Stimulated activated CD8-positive, alpha-beta memory T cell treated with anti-CD3 and anti-CD28 coated beads, Interleukin-2, amount 100 ng/mL, for 48 hours (primary cell): ENCODE measurements at places on chromosomes 7 and 10.

GRCh38 chr10:120205368-120206018 lies 251.5 kb upstream of the PLPP4 start:
- DNase-seq: no peak

DNA sequence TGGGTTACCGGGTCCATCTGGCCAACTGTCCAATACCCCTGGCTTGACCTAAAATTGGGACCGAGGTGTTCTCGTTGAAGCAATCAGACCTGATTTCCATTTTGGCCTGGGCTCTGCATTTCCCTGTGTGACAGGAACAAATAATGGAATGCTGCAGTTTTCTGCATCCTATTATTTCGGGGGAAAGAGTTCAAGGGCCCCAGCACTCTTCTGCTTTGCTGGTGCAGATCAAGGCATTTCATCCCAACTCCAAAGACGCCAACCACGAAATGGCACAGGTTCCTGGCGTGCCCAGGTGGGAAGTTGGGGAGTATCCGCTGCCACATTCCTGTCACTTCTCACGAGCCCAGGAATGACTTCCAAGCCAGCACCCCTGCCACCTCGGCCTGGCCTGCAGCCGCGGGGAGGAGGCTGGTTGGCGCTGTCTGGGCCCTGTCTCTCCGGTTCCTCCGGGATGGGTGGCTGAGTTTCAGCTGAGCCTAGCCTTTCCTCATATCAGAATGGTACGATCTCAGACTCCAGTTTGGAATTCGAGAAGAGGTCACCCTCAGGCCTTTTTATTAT lies 56.5 kb downstream of the FAM171A1 start:
- no peak for DNase-seq

DNA sequence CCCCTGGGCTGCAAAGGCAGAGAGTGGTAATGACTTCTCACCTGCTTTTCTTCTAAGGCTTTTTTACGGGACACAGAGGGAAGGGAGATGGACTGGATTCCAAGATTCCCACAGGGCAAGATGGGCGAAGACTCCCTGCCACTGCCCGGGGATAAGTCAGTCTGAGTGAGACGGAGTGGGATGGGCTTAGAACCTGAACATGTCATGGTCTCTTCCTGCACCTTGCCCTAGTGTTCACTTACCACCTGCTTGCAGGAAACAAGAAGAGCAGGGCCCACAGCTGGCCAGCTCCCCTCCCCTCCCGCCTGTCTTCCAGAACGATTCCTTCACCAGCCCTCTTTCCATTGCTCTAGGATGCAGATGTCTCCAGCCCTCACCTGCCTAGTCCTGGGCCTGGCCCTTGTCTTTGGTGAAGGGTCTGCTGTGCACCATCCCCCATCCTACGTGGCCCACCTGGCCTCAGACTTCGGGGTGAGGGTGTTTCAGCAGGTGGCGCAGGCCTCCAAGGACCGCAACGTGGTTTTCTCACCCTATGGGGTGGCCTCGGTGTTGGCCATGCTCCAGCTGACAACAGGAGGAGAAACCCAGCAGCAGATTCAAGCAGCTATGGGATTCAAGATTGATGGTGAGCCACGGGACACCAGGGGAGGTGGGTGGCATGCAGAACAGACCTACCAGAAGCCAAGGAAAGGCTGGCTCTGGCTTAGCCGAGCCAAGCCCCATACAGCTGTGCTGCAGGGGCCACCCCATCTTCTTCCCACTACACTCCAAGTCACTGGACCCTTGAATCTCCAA lies 1.3 kb downstream of the SERPINE1 start:
- DNase-seq: no peak

DNA sequence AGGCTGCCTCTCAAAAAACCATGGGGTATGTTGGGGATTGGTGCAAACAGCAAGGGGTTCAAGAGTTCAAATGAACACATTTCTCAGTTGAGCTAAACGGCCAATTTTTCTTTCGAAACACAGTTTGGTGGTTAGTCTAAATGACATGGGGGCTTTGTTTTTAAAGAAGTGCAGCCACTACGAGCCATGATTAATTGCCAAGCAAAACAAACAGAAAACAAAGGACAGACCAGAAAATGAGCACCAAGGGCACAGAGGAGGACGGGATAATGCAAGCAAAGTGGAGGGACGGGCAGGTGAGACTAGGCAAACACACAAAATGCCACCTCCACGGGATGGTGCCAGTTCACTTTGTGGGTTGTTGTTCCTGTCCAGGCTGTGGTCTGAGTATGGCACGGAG lies 64.5 kb upstream of the PDLIM1 start:
- no peak for DNase-seq

DNA sequence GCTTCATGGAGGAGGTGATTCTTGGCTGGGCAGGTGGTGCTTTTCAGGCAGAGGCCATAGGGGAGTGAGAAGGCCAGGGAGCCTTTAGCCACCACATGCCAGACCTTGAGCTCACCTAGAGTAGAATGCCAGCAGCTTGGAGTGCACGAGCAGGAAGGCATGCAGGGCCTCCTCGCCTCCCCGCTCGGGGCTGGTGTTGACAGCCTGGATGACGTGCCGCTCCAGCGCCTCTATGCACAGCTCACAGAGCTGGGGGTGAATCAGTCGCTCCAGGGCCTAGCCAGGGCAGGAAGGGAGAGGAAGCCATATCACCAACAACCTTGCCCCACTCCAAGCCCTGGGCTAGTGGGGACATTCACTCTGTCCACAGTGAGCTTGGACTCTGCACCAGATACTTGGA lies 15.7 kb downstream of the HPS1 start:
- no peak for DNase-seq

- DNase-seq: no peak
Observed at GRCh38 chr7:157910446-157910845, 573.6 kb downstream of the DNAJB6 start.

DNA sequence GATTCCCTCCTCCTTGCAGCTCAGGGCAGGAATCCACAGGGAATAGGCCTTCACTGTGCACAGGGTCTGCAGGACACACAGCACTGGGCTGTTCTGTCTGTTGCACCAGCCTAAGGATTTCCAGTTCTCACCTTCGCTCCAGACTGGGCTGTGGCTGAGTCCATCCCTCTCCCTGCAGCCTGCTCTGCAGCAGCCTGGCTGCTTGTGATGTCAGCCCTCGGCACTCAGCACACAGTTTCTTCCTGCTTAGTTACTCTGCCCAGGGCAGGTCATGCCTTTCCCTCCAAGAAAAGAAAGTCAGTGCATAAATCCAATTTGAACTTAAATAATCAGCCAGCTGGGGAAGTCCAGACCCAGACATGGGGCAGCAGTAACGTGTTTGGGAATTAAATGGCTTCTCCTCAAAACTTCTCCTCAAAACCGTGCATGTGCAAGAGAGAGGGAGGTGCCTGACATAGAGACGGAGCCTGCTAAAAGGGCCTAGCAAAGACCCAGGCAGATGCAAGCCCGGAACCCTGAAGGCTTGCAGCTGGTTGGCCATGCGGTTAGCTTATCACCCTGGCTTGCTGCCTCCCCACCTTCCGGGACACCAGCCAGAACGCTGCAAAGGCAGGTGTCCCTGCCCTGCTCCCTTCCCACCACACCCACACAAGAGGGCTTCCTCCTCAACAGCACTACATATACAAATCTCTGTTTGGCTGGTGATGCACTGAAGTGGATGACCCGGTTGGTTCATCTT lies 10.9 kb upstream of the GDF2 start:
- DNase-seq: no peak

DNA sequence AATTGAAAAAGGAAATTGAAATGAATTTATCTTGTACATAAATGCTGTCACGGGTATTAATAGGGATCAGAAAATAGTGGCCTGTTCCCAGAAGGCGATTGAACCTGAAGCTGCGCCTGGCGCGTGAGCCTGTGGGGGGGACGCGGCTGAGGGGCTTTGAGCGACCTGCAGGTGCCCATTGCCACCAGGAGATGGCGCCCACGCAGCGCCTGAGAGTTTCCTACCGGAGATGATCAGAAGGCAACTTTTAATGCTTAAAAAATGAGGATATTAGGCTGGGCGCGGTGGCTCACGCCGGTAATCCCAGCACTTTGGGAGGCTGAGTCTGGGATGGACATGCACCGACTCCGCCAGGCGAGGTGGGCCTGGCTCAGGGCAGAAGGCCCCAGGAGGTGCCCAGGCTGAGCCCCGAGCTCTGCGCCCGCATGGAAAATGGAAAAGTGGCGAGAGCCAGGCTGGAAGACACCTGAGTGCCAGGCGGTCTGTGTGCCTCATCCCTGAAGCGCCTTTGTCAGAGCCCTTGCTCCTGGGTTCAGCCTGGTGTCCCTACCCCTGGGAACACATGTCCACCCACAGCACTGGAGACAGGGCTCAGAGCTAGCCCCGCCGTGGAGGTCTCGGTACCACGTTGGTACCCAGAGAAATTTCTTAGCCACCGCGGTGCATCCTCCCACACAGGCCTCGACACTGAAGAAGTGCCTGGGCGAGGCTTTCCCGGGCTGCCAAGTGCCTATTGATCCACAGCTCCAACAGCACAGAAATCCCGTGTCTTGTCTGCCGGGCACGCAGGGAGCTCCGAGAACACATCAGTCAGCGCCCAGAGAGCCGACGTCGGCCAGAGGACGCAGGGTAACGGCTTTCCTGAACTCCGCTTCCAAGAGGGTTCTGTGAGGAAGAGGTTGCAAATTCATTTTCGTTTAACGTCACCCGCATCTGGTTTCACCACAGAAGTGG lies 117.4 kb downstream of the INPP5A start:
- DNase-seq: peak; percentile 51

GRCh38 chr7:5296611-5297226 lies 14.0 kb downstream of the SLC29A4 start:
- DNase-seq: peak; percentile 56

DNA sequence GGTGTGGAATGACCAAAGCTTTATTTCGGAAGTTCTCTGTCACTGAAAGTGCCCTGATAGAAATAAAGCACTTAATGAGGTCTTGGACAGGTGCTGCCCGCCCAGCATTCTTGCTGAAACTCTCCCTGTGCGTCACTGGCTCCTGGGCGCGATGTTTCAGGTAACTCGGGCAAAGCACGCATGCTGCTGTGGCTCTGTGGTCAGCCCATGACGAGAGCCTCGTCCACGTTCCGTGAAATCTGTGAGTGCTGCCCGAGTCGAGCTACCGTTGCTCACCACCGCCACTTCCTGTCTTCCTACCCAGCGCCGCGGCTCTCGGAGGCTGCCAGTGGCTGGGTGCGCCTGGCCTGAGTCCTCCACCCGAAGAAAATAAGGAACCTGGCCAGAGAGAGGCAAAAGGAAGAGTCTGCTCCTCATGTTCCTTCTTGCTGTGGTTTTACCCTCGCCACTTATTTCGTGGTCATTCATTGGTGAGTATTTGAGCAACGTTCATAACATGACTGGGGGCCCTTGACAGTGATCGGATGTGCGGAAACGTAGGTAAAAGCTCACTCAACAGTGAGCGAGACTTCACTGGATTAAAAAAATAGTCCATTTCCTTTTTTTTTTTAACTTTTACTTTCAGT lies 95.5 kb downstream of the MAP3K8 start:
- peak; percentile 69 for DNase-seq

DNA sequence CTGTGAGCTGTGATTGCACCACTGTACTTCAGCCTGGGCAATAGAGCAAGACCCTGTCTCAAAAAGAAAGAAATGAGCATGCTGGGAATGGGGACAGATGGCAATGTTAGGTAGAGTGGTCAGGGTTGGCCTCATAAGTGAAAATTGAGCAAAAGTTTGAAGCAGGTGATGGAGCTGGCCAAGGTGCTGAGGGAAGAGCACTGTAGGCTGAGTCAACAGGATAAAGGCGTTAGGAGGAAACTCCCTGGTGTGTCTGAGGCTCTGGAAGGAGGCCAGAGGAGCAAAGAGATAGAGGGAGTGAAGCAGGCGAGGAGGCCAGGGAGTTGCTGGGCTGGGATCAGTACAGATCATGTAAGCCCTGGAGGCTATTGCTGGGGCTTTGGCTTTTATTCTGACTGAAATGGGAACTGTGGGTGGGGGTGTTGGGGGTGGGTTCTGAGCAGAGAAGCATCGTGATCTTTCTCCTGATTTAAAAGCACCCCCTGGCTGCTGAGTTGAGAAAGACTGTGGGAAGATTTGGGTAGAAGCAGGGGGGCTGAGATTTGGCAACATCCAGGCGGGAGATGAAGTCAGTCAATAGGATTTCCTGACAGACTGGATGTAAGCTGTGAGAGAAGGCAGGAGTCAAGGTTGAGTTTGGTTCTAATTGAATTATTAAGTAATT lies 52.5 kb upstream of the VKORC1L1 start:
- no peak for DNase-seq

DNA sequence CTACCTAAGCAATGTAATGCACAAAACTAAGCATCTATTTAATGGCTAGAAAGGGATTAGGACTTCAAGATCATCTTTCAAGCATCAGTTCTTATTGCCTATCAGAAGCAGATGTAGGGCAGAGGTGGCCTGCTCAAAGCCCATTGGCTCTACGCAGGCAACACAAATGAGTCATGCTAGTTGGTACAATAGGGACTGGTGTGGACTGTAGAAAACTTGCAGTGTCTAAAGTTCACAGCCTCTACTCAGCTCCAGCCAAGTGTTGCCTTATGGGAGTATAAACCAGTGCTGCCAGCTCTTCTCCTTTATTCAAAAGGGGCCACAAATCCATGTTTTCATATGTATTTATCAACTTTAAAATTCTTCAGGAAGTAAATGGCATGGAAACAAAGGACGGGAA lies 31.7 kb downstream of the ASAH2 start:
- no peak for DNase-seq

DNA sequence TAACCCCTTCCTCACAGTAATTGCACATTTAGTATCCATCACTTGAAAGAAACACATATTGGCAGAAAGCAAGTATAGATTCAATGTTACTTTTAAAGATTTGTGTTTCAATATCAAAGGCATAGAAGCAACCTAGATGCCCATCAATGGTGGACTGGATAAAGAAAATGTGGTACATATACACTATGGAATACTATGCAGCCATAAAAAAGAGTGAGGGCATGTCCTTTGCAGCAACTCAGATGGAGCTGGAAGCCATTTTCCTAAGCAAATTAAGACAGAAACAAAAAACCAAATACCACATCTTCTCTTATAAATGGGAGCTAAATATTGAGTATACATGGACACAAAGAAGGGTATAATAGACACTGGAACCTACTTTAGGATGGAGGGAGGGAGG lies 3.6 kb downstream of the OR6V1 start:
- no peak for DNase-seq

GRCh38 chr10:5163487-5163886 lies 21.5 kb downstream of the AKR1C8 start:
- no peak for DNase-seq

DNA sequence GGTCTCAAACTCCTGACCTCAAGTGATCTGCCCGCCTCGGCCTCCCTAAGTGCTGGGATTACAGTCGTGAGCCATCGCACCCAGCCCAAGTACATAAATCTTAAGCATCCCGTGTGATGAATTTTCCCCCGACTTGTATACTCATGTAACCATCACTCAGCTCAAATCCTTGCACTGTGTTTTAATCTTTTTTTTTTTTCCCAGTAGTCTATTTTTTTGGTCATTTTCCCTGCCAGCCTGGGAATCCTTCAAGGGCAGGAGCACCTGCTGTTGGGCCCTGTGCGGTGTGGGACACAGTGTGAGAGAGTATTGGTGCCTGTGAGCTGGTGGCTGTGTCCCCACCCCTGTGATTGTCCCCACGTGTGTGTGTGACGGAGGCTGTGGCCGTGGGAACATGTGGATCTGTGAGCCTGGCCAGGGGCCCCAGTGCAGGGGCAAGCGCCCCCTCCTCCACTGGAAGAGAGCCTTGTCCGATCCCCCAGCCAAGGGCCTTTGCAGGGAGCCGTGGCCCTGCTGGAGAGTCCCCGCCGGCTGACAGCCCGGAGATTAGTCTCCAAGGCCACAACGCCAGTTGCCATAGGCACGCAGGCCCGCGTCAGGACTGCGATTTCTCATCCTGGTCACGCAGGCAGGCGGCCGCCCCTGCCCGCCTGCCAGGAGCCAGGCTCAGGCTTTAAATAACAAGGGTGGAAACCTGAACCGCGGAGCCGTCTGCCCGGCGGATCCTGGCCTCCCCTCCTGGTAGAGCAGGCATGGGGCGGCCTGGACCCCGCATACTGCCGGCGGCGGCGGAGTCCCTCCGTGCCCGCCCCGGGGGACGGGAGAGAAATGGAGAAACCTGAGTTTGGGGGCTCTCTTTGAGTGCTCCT lies 26.5 kb downstream of the GTF2IRD1 start:
- DNase-seq: no peak
